ENCODE measurements at places on chromosomes 1 and 21.

- DNase-seq, result no peak
Observed at GRCh38 chr1:246350745-246351144, 156.3 kb downstream of the SMYD3 start.

GRCh38 chr1:234371414-234371813, 1.8 kb upstream of the COA6 start:
- no peak for DNase-seq

GRCh38 chr1:231357831-231358354, 19.8 kb downstream of the SPRTN start:
- DNase-seq, result no peak

GRCh38 chr21:16644685-16645084, 868.2 kb upstream of the CXADR start:
- DNase-seq, result no peak

GRCh38 chr1:28933277-28933676, 18.9 kb downstream of the EPB41 start:
- no peak for DNase-seq

GRCh38 chr21:17803536-17803935, 15.6 kb downstream of the C21orf91 start:
- no peak for DNase-seq

DNA sequence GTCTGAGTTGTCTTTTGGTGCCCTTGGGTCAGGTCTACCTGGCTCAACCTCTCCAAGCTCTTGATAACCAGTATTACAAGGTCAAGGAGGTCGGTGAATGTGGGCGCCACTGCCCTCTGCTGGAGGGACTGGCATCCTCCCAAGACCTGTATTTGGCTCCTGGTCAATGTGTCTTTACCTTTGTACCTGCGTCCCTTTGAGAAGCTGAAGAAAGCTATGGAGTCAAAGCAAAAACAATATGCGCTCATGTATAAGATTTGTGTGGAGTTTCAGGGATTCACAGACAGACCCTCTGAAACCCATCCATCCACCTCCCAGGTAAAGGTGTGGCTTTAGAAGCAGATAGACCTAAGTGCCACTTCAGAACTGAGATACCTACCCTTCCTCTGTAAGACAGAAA, 61.8 kb upstream of the NBL1 start:
- peak; percentile 89 for DNase-seq

DNA sequence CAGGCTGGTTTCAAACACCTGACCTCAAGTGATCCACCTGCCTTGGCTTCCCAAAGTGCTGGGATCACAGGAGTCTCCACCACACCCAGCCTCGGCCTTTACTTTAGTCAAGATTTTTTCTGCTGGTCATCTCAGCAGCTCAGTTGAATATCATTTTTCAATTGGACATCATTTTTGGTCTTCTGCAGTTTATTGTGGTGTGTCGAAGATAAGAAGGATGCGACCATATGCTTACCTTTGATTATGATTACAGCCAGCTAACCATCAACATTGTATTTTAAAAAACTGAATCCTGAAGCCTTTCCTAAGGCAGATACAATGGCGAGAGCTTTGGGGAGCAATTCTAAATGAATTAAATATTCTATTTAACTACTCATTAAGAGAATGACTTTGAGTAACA, 12.3 kb upstream of the NFIA start:
- no peak for DNase-seq

DNA sequence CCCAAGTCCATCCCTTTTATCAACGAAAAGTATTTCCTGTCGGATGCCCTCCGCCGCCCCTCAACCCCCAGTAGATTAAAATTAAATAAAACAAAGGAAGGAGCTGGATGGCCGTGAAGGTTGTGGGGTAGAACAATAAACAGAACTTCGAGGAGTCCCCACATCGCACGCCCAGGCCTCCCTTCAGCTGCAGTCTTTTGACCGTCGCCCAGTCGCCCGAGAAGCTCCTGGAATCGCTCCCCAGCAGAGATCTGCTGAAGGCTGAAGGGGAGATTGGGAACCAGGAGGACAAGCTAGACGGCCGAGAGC, 905 bp downstream of the BARHL2 start:
- DNase-seq, result no peak

- DNase-seq, result no peak
Observed at GRCh38 chr1:192702212-192702902, 66.4 kb downstream of the RGS13 start.

DNA sequence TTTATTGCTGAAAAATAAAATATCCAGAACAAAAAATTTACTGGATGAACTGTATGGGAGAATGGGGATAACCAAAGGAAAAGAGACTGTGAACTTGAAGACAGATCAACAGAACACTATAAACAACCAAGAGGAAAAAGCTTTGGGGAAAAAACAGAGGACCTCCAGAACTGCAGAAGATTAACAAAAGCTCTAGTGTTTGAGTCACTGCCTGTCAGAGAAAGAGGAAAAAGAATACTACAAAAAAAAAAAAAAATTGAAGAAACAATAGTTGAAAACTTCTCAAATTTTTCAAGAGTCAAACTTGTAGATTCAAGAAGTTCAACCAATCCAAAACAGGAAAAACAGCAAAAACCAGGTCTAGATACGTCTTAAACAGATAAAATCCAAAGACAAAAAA, 44.3 kb downstream of the ARHGAP29 start:
- DNase-seq, result no peak

- no peak for DNase-seq
Observed at GRCh38 chr1:3741566-3742438, 10.4 kb upstream of the CCDC27 start.

DNA sequence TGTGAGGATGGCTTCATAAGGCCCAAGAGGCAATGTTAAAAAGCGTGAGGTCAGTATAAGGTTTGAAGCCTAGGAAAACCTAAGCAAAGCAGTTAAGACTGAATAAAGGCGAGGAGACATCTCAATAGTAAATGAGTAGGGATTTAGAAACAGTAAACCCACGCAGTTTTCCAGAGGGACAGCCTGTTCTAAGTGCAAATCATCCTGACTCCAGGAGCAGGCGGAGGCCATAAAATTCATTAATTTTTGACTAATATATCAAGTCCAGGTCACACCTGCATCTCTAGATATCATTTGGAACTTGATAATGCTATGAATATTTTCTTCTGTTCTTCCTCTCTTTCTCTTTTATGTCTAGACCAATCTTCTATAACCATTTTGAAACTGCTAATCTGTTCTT, 597.0 kb upstream of the RGS18 start:
- DNase-seq, result no peak

DNA sequence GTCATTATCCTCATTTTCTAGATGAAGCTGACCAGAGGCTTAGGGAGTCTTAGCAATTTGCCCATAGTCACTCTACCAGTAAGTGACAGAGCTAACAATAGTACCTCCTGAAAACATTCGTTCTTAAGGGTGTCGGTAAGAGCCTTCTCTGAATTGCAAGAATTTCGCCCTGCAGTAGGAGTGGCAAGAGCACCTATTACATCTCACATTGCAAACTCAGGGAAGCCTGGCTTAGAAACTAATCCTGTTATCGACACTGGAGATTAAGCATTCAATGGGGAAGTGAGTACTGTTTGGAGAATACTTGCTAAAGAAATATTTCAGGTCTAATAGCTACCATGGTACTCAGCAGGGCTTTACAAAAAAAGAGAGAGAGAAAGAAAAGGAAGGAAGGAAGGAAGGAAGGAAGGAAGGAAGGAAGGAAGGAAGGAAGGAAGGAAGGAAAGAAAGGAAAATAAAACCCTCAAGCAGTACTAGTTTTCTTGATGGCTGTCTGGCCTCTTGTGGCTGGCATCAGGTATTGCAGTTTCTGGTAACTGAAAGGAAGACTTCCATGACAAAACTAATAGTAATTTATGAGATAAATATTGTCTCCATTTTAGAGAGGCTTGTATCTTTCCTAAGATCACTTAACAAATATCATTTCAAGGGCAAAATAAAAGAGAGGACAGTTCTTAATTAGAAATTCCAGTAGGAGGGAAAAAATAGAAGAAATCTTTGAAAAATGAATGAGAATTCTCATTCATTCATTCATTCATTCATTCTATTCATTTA, 10.4 kb downstream of the C1orf226 start:
- DNase-seq, result peak; percentile 57

DNA sequence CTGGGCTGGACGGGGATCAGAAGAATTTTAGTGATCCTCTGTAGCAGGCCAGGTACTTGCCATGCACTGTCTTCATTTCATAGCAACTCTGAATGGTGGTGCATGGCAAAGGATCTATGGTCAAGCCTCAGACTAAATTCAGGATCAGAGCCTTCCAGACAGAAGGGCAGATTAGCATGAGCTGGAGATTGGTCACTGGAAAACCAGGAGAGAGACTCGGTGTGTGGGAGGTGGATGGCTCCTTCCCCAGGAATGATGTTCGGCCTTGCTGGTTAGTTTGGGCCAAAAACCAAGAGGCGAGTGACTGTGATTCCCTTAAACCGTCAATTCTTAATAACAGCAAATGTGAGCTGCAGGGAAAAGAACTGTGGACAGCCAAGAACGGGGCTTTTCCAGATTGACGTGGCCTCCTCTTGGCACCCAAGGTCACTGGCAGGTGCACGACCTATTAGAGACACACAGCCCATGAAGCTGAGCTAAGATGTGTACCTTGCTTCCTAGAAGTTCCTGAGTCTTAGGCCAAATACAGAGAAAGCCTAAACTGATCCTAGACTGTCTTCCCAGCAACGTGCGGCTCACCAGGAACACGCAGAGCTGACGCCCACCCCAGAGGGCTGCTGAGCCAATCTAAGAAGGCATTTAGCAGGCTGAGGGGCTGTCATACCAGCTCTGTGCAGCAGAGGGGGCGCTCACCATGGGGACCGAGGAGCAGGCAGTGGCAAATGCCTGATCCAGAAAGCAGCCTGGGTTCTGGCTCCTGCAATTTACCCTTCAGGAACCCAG, 18.5 kb downstream of the ALDH4A1 start:
- peak; percentile 92 for DNase-seq

- no peak for DNase-seq
Observed at GRCh38 chr1:117628343-117628742, 22.5 kb downstream of the TENT5C start.

GRCh38 chr21:46153247-46154154, 1.9 kb downstream of the FTCD start:
- peak; percentile 86 for DNase-seq

GRCh38 chr1:94468708-94469107, 50.5 kb downstream of the ABCD3 start:
- DNase-seq, result no peak

DNA sequence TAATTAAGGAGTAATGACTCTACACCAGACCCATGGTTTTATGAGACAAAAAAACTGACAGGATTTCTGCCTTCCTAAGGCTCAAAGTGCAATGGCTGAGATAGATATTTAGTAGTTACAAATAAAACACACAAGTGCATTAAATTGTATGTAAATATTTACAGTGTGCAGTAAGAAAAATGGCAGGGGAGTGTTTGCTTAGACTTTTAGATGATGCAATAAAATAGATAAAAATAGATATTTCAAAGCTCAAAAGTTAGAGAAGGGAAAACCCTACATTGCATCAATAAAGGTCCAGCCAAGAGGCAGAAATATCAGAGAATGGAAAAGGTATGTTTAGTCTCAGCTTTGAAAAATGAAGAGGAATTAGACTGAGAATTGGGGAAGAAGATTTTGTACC, 226.3 kb upstream of the FGGY start:
- DNase-seq, result no peak

DNA sequence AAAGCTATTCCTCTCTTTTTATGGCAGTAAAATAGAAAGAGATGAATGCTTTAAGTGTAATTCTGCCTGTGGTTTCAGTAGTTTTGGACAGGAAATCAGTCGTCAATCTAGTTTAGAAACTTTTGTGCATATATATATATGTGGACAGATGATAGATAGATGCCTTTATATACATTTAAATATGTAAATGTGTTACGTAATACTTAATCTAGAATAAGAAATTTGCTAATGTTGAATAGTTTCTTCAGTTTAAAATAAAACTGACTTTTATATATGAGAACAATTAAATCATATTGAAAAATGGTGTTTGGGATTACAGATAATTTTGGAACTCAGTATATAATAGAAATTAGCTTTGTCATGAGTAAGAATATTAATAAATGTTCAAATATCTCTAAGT, 1165.7 kb upstream of the NCAM2 start:
- DNase-seq, result no peak

- DNase-seq, result peak; percentile 88
Observed at GRCh38 chr1:207004931-207005830, 27.4 kb downstream of the C1orf116 start.

- DNase-seq, result peak; percentile 43
Observed at GRCh38 chr1:4305526-4306301, 348.7 kb upstream of the AJAP1 start.

DNA sequence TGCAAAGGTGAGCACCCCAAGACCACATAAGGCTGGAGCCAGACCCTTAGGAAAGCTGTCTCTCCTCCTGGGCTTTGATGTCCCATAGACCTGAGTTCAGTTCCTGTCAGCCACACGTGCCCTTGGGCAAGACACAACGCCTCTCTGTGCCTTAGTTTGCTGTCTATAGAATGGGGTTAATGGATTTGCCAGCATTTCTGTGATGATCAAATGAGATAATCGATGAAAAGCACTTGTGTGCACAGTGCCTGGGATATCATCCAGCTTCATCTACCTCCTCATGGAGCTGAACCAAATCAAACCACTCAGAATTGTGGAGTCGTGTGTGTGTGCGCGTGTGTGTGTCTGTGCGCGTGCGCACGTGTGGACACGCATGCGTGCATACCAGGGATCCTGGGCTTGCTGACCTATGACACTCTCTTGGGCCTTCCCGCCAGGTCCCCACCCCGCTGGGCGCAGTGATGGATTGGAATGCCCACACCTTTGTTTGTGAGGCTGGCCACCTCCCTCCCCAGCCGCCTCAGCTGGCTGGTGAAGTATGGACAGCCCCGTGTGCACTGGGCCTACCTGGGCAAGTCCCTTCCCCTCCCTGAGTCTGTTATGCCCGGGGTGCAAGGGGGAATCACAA, 5.2 kb downstream of the TTC22 start:
- no peak for DNase-seq

DNA sequence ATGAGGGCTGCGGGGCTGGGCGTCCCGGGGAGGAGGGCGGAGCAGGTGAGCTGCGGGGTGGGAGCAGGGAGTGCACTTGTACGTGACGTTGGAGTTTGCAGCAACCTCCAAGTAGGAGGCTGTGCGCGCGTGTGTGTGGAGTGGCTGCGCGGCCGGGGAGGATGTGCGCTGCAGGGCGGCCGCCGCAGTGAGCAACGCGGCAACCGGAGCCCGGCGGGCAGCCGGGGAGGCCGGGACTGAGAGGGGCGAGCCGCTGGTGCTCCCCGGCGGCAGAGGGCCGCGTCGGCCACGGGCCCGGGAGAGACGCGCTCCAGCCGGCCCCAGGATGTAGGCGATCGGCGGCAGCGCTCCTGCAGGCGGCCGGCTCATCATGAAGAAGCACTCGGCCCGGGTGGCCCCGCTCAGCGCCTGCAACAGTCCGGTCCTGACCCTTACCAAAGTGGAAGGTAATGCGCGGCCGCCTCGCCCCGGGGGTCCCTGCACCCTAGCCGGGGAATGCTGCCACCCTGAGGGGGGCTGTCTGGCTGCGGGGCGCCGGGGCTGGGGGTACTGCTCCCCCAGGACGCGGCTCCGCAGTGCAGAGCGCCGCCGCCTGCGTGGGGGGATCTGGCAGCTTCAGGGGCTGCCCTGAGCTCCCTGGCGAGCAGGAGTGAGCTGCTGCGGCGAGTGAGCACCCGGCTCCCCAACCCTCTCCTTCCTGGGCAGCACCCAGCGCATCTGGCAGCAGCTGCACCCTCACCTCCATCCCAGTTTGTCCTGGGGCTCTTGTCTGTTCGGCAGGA, 158.9 kb upstream of the COA6 start:
- DNase-seq, result peak; percentile 83
